ENCODE measurements at places on chromosomes 16 and 17.

- no peak for DNase-seq
Observed at GRCh38 chr17:41417576-41418015, 6.8 kb downstream of the KRT37 start.

DNA sequence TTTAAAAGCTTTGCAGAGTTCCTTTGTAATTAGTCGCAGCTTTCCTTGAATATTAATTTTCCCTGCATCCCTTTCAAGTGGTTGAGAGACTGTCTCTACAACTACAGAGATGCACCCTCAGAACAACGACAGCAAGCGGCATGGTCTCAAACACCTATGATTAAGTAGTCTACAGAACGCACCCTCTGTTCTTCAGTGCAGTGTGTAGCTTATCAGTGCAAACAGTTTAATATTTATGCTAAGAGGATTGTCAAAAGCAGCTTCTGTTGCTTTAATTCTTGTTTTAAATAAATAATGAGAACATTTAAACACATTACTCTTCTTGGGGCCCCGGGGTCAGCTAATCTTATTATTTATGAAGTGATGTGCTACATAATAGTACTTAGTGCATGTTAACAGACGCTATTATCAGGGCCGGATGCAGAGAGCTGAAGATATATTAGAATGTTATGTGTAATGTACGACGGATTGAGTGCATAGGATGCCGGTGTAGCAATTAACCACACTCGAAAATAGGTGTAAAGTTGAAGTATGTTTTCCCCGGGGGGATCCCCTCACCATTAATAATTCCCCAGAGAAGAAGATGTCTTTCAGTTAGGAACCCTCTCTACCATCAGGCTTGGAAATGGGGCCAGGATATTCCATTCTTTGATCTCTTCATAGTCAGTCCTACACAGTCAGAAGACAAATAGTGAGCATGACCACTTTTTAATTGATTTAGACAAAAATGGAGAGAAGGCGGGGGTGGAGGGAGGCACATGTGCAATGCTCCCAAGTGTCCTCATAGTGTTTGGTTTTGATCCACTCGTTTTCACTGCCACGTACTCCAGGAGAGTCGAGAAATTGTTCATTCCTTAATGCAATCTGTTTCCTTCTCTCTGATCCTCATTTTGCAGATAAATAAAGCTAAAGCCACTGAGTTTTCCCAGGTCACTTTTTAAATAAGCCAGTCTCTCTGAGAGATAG lies 176.3 kb downstream of the IRX3 start:
- no peak for DNase-seq

DNA sequence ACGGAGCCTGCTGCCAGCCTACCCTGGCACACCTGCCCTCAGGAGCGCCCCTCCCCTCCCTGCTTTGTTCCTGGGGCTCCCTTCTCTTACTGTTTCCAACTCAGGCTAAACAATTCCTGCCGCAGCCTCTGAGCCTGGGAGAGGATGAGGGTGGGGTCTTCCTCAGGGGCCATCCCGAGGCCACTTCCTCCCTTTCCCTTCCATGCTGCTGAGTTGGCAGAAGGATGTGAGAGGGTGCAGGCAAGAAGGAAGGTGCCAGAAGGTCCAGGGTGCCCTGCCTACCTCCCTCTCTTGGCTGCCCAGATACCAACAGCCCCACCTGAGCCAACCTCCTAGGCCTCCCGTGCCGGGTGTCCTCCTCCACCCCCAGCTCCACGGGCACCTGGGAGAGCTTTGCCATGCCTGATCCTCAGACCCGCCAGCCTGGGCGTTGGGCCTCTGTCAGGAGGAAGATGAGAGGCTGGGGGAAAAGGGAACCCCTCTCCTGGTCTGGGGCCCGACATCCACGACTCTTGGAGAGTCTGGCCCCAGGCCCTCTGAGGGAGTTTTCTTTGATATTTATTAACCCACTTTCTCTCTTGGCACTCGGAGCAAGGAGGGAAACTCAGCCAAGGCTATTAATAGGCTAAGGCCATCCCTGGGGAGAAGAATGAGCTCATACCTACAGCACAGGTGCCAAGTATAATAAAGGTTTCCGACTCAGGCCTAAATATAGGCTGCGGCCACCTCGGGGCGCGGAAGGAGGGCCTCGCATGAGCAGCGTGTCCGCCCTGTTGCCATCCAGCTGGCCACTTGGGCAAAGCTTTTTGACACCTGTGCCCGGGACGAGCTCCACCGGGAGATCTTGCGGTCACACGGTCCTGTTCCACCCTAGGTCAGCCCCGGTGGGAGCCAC lies 232.0 kb downstream of the ENGASE start:
- DNase-seq: no peak

- no peak for DNase-seq
Observed at GRCh38 chr17:64161380-64162176, 31.6 kb upstream of the ERN1 start.

- DNase-seq: no peak
Observed at GRCh38 chr17:76318586-76318985, 10.5 kb upstream of the QRICH2 start.

Measured in tibial nerve (tissue), 4 donors.